ENCODE measurements at places on chromosomes 2 and 18.

DNA sequence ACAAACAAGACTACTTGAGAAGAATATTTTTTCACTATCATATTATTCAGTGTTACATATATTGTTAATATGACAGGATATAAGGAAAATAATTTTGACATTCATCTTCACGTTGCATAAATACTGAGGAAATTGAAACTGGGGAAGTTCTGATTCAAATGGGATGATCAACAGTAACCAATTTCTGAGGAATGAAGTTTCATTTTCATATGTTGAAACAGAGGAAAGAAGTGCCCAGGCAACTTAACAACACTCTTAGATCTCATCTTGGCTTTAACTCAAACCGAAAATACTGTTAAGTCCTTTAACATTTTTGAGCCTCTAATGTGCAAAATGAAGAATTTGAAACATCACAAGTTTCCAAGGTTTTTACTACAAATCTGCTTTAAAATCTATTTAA is 612.2 kb upstream of the VRK2 start:
- DNase-seq = no peak

GRCh38 chr2:33497221-33497650 is 20.8 kb downstream of the RASGRP3 start:
- no peak for DNase-seq

- no peak for DNase-seq
Measured at GRCh38 chr2:234366891-234367290, 130.0 kb downstream of the ARL4C start.

DNA sequence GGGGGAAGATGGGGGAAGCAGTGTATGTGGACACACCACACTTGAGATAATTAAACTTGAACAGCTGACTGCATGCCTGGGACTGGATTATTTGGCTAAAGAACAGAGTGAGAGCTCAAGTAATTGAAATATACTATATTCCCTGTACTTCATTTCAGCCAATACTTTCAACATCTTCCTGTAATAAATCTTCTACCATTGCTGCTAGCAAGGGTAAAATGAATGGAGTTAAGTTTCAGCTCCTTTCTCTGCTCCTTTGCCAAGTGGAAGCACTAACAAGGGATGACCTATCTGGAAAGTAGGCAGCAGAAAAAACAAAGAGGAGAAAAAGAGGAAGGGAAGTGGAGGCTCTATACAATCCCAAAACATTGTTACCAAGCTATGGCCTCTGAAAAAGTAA is 50.9 kb downstream of the MMADHC start:
- no peak for DNase-seq

DNA sequence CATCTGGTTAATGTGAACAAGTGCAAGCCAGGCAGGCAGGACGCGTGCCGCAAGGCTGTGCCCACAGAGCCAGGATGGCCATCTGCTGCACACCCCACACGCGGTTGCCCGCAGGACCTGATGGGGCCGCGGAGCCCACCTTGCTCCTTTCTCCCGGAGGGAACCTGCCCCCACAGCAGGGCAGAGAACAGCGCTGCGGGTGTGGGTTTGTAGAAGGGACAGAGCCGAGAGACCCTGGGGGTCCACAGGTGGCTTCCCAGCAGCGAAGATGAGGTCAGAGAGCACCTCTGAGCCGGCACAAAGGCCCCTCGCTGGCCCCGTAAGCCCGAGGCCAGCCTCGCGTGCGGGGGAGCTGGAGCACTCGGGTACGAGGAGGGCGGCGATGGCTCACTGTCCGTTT is 460.8 kb upstream of the SALL3 start:
- no peak for DNase-seq

DNA sequence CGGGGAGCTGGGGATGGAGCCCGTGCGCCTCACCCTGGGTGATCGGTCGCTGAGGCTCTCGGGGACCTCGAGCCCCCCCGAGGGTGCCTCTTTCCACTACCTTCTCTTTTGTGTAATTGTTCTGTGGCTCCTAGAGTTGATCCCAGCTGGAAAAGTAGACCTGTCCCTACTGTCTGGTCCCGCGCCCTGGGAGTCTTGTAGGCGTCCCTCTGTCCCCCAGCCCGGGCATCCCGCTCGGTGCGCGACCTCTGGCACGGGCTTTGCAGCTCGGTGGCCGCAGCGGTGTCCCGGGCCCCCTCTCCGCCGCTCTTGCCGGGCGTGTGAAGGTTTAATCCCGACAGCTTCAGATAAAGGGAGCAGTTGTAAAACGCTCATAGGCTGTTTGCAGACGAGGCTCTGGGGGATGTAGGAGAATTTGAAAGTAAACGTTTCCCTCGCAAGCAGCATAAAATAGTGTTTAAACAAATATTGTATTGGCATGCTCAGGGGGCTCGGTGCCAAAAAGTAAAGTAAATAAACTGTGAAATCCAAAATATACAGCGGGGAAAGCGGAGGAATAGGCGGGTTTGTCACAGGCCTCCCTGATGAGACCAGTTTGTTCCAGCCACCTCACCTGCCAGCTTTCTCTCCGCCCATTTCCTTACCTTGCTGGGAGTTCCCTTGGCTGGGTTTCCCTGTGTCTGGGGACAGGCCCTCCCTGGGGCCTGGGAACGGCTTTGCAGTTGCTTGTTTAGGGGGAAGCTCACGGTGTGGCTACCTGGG is 1.9 kb downstream of the GLI2 start:
- no peak for DNase-seq

- no peak for DNase-seq
Measured at GRCh38 chr2:42927334-42928160, 135.2 kb upstream of the HAAO start.

GRCh38 chr2:84286878-84287277 is 172.2 kb downstream of the SUCLG1 start:
- DNase-seq = no peak

DNA sequence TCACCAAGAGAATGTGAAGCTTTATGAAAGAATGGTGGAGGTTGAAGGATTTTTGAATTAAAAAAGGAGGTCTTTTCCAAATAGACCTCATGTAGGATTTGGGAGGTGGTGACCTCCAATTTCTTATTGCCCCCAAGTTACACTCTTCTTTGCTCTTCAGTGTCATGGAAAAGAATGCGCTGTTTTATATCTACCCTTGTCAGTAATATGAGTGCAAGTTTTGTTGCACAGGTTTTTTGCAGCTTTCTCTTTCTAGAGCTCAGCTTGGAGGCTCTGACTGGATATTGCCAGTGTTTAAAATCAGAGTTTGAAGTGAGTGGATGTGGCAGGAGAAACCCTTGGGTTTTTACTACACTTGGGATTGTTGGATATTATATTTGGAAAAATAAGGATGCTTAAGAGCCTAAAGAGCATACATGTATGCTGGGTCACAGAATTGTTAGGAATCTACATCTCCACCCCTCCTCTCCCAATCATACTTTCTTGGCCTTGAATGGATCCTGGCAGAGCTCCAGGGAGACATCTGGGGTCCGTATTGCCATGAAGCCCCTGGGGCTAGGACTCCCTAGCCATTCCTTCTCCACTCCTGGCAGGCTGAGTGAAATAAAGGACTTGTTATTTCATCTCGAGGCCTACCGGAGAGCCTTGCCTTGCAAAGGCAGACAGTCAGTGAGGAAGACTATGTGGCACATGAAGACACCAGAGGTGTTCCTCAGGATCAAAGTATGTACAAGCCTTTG is 43.8 kb downstream of the APOB start:
- DNase-seq = no peak

DNA sequence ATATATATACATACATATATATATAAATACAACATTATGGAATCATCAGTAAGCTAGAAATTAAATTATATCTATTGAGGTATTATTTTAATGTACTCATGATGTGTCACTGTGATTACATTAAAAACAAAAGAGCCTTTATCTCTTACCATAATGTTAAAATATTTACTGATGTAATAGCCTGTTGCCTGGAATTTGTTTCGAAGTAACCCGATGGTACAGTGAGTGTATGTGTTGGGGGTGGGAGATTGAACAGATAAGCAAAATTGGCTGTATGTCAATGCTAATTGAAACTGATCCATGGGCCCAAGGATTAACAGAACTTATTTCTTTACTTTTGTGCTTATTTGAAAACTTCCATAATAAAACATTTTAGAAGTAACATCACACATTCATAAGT is 1473.2 kb downstream of the LRP1B start:
- no peak for DNase-seq

DNA sequence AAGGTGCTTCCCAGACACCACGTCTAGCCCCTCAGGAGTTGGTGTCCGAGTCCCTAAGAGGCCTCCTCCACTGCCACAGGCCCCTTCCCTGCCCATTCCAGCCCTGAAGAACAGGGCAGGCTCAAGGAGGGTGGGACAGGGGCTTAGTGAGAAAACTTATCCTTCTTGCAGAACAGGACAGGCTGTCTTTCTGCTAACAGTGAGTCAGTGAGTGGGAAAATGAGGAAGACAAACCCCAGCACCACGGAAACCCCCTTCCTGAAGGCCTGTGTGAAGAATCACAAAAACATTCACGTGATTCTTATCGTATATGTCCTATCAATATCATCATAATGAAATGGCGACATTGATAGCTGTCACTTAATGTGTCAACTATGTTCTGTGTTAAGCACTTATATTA is 9.8 kb downstream of the FZD7 start:
- no peak for DNase-seq

GRCh38 chr2:71785516-71785981 is 332.2 kb downstream of the DYSF start:
- DNase-seq = no peak

GRCh38 chr2:55425431-55425831 is 5.8 kb upstream of the CCDC88A start:
- DNase-seq = no peak

DNA sequence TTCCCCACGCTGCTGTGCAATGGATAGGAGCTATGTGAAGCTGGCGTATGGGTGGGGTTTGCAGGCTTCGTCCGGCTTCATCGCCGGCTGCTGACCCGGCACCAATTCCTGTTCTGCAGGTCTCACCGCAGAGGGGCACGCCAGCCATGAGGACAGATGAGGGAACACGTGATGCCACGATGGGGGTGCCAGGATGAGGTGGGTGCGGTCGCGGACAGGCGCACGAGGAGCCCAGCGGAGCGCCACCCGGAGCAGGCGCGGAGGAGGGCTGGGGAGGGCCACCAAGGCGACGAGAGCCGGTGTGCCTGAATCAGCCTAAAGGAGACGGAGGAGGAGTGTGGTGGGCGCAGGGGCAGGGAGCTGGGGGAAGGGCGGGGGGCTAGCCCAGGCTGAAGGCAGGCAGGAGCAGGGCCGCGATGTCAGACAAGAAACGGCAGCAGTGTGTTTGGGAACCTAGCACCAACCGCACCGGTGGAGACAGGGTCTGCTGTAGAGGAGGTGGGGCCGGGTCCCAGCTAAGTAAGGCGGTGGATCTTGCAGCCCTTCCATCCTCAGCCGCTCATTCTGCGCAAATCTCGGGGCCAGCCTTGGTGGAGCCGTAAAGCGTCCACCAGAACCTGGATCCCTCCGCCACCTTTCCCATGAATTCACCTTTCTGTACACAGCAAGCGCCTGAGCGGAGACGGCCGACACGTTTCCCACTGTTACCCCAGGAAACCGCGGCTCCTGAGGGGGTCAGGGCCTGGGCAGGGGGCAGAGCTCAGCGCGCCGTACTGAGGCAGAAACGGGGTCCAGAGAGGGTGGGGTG is 17.0 kb upstream of the CD8A start:
- DNase-seq = no peak

DNA sequence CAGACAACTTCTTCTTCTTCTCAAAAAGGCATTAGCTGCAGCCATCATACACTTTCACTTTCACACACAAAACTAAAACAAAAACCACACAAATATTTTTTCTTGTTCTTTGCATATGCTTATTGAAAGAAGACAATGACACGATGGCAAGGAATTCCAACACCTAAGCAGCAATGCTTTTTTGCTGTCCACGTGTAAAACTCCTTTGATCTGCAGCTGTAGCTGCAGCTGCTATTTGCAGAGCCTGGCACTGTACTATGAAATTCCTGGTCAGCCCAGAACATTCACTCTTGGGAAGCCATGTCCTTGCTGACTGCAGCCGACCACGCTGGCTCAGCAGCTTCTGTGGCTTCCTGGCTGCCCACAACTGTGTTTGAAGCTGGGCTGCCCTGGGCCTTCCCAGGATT is 316.2 kb downstream of the CDH2 start:
- DNase-seq = no peak

DNA sequence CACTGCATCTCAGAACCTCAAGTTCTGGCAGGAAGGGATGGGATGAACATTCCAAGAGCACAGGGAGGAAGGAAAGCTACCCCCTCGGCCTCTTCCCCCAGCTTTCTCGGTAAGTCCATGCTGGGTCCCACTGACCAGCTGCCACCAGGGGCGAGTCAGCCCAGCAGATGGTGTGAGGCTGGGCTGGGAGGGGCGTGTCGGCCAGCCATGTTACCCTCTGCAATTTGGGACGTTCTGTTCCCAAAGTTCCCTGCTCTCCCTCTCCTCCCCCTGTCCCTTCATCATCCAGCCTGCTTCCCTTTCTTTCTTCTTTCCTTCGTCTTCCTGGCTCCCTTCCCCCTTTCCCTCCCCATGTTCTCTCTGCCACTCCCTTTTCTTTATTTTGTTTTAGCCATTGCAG is 74.3 kb upstream of the TNP1 start:
- DNase-seq = no peak

DNA sequence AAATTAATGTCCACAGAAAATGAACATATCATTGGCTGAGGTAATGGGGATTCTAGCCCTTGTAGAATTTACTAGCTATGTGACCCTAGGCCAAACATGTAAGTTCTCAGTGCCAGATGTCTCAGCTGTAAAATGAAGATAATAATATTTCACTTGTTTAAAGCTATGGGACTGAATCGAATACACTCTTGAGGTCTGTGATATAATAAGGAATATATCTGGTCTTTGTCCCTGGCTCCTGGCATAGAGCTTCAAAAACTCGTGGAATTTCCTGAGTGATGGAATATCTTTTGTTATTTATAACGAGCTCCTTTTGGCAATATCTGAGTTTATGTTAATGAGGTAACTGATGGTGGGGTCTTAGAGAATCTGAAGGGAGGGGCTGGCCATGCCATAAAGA is 201.4 kb upstream of the CYP26B1 start:
- no peak for DNase-seq

- no peak for DNase-seq
Measured at GRCh38 chr2:75180476-75180875, 18.8 kb downstream of the TACR1 start.

GRCh38 chr2:183868707-183869106 is 729.6 kb upstream of the ZNF804A start:
- DNase-seq = no peak

GRCh38 chr2:239957681-239958472 is 67.3 kb downstream of the NDUFA10 start:
- no peak for DNase-seq

DNA sequence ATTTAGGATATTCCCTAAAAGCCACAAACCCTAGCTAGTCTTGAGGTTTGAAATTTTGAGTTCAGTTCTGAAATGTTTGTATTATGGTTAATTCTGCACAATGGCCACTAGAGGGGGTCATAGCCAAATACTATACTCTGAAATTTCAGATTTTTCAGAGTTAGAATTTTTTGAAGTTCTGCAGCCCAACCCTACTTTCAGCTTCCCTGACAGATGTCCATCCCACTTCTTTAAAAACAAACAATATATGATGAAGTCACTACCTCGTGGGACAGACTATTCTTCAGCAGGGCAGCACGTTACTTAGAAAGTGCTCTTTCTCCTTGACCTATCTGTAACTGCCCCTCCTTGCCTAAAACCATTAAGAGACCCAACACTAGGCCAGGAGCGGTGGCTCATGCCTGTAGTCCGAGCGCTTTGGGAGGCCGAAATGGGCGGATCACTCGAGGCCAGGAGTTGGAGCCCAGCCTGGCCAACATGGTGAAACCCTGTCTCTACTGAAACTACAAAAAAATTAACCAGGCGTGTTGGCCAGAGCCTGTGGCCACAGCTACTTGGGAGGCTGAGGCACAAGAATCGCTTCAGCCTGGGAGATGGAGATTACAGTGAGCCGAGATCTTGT is 48.2 kb upstream of the PAPOLG start:
- DNase-seq = no peak

Measured in activated CD4-positive, CD25-positive, alpha-beta regulatory T cell treated with anti-CD3 and anti-CD28 coated beads, Interleukin-2, amount 50 U/mL, for 16 hours (primary cell).